ENCODE measurements at places on chromosomes 2 and 18. TPM values are rescaled to one million over a fixed set of nuclear protein-coding genes. Genes with fewer than 3 reads are reported as not detected.

Gene MRO
- 73.4 TPM for total RNA-seq

DNA sequence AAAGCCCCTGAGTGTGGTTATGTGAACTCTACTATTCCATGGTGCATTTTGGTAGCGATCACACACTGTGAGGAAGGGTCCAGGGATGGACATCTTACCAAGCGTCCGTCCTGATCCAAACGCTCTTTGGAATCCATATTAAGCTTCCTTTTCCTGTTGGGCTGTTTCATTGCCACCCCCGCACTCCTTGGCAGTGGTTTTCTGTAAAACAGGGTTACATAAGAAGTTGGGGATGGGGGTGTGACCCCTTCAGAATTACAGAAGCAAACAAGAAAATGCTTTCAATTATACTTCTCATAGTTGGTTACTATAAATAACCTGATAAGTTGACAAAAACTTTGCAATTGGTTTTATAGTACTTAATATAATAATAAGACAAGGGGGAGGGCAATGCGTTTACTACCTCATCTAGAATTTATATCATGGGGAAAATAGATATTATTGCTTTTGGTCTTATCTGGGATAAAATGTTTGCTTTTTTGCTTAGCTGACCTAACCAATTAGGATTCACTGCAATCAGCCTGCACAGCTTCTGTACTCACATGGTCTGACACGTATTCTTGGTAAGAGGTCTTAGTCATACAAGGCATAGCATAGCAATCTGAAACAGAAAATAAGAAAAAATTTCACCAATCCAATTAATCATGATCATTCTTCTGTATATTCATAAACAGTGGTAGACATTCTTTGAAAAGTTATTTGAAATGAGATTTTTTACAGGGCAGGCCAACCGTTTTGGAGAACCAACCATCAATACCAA lies 103.1 kb downstream of the L3MBTL4 start:
- DNase-seq = no peak

DNA sequence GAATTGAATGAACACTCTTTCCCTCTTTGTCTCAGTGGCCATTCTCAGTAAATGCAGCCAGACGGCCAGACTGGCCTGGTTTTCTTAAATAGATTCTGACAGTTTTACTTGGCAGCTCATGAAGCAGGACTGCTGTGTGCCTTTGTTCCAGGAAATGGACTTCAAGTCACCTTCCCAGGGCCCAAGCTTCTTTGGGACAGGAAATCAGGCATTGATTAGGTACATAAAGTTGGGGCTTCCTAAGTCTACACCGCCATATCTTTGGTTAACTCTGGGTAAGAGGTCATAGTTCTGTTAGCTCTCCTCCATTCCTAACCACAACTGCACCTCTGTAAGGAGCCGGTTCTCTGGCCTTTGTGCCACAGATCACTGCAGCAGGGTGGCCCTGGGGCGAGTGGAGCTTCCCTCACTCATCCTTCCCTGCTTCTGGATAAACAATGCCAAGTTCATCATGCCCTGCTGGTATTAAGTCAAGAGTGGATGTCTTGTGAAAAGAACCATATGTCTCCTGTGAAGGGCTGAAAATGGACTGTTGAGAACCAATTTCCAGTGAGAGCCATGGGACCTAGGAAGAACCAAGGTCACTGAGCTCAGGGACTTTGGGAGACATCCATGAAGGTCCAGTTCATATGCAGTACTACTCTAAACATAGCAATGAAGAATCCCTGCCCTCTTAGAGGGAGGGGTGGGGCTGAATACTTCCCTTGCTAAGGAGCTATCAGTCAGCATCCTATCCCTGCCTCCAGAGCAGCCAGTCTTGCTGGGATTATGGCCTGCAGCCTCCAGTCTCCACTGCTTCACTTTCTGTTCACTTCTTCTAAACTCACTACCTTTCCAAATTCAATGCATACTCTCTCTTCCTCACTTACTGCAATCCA lies 122.6 kb upstream of the XPO1 start:
- no peak for DNase-seq

Gene GPR148
- total RNA-seq = not detected

GRCh38 chr2:112812318-112813267 lies 24.0 kb downstream of the IL1B start:
- no peak for DNase-seq

Gene VIT
- 1.1 TPM for total RNA-seq

DNA sequence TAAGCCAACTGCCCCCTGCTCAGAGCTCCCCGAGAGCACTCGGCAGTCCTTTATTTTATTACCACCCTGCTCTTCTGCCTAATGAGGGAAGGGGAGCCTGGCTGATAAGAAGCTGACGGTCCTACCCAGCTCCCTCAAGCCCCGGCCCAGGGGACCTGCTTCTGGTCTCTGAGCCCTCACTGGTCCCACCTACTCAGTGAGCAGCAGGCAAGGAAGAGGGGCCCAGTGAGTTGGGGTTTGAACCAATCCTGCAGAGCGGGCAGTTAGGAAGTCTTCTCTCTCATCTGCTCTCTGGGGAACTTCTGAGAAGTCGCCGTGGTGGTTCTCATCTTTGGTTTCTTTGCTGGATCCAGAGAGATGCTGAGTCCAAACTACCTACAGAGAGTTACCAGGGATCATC lies 218.9 kb downstream of the NDUFA10 start:
- DNase-seq = peak; percentile 28

Gene ADCYAP1
- total RNA-seq = 2.9 TPM

GRCh38 chr18:615092-615521 lies 18.3 kb downstream of the CLUL1 start:
- DNase-seq = no peak

Gene DLGAP1
- total RNA-seq = 390 TPM

DNA sequence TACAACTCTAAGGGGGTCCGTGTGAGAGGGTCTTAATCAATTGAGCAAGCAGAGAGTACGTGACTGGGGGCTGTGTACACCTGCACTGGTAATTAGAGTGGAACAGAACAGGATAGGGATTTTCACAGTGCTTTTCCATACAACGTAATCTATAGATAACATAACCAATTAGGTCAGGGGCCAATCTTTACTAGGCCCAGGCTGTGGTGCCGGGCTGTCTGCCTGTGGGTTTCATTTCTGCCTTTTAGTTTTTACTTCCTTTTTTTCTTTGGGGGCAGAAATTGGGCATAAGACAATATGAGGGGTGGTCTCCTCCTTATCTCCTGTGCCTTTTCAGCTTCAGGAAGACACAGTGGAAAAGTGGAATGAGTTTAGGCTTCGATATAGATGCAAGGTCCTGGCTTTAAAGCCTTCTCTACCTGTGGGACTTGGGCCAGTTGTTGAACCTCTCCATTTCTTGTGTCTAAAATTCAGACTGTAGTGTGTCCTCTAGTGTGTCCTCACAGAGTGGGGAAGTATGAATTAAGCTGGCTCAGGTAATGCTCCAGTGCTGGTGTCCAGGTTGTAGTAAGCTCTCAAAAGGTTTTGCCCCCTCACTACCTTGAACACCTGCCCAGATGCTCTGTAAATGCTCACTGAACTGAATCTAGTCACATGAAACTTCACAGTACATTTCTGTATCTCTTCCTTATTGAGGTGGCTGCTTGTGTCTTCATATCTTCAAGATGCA lies 422.8 kb downstream of the SETBP1 start:
- DNase-seq = no peak

Gene GYPC
- 10.4 TPM for total RNA-seq

Gene ANKRD30B
- 3.6 TPM for total RNA-seq

DNA sequence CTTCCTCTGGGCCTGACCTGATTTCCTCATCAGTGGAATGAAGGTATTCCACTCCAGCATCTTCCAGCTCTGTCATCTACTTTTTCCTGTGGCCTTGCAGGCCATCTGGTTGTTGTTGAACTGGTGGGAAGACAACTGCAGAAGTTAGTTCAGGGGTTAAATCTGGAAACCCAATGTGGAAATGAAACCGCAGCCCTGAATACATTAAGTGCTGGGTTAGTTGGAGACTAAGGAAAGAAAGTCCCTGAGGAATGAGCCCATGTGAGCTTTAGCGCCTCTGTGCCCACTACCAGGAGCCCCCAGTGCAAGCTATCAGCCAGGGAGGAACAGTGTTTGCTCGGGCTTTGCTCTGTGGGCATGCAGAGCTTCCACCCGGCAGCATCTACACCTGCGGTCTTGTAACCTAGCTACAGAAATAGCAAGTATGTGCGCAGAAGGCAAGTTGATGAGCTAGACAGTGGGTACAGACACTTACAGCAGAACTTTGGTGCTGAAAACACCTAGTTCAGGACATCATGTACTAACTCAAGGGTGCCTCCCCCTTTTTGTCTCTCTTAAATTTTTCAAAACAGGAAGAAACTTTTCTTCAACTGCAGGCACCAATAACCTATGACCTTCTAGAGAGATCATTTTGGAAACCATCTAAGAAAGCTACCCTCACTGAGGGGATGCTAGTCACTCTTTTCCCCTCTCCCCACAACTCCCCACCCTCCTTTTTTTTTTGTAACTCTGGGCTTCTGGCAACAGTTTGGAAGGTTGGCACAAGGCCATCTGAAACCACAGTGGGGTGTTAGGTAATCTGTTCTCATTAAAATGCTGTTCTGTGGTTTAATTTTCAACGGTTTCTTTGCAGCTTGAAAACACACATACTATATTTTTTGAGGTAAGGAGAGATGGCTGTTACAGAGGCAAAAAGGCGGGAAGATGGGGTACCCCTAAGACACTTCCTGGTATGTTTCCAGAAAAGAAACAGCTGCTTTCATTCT lies 18.3 kb upstream of the CXCR4 start:
- no peak for DNase-seq

DNA sequence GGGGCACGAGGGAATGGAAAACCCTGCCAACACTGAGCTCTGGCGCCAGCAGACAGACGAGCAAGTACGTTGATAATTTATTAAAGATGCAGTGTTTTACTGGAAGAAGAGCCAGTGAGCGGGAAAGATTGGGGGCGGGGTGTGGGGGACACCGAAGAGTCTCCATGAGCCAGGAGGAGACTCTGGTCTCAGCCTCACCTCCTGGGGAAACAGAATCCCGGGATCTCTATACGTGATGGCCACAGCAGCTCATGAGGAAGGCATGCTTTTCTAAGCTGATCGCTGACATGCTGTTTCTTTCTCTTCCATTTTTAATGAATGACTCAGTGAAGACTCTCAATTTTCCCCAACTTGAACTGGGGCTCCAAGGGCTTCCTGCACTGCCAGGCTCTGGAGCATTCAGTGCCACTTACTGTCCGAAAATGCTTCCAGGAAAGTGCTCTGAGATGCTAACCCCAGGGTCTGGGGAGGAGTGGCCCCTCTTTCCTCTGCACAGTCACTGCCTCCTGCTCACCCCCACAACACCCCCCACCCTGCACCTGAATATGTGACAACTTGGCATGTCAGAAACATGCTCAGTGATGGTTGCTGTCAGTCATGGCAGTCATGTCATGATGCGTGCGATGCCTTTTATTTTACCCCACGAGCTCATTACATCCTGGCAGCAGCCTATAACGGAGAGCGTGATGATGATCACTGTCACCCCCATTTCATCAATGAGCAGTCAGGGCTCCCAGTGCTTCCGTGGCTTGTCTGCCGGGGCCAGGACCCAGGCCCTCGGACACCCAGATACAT lies 164.2 kb upstream of the CAPN13 start:
- DNase-seq = no peak

Gene ELOA2
- total RNA-seq = not detected

DNA sequence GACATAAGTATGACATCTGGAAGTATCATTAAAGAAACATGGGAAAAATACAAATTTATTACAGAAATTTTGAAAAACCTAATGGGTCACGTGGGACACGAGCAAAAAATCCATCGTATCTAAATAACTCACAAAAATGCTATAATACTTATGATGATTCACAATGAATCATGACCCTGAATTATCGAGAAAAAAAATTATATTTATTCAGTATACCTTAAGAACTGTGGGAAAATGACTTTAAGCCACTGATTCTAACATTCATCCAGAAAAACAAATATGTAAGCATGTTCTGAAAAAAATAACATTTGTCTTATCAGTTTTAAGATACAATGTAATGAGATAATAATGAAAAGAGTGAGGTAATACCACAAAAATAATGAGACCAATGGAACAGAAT lies 51.8 kb downstream of the ZNF385B start:
- no peak for DNase-seq

Gene KLF7
- total RNA-seq = 56.5 TPM

Gene GEN1
- 7.4 TPM for total RNA-seq

GRCh38 chr2:129375632-129376425 lies 603.6 kb upstream of the RAB6C start:
- peak; percentile 84 for DNase-seq

- DNase-seq = peak; percentile 47
These were observed 237.3 kb downstream of the OSR1 start for GRCh38 chr2:19120941-19121750.

Gene HEATR5B
- 36.9 TPM for total RNA-seq

Gene GBX2
- total RNA-seq = not detected

Gene FBLN7
- 9.0 TPM for total RNA-seq

Gene SKA1
- 0.37 TPM for total RNA-seq

All from dorsolateral prefrontal cortex (tissue), 122 donors.